ENCODE measurements at places on chromosomes 16 and 17.

DNA sequence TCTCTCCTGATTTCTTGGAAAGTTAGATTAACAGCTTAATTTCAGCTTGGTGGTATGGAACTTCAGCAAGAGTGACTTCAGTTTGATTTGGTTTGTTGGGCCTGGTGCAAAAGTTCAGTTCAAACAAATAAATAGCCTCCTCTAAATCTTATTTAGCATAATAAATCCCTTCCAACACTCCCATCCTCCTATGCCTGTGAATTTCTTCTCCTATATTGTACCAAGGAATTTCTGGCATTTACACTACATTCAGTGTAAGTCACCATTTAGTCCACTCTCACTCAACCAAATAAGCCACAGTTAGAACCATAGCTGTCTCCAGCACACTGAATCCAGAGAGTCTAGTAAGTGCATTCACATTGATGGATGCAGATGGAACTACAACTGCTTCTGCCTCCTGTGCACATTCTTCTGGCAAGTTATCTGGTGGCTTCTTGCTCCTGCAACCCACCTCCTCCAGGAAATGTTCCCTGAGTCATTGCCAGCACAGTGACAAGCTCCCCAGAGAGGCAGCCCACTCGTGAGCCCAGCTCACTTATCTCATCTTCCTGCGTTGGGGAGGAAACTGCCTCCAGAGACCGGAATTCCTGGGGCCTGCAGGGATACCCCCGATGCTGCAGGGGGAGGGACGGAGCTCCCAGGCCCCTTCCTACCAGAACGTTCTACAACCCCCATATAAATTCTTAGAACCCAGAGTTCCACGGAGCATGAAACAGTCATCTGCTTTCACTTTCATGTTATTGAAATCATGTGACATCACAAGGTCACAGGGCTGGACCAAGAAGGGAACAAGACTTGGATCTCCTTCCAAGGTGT, 318.3 kb downstream of the PHKB start:
- no peak for DNase-seq

GRCh38 chr17:72222661-72223380, 102.0 kb downstream of the SOX9 start:
- peak; percentile 26 for DNase-seq

- DNase-seq: peak; percentile 86
Observed at GRCh38 chr16:14289692-14290340, 218.7 kb downstream of the MRTFB start.

GRCh38 chr16:886084-886543, 84.7 kb downstream of the LMF1 start:
- peak; percentile 77 for DNase-seq

GRCh38 chr17:50641357-50641756, 6.7 kb downstream of the ABCC3 start:
- no peak for DNase-seq

DNA sequence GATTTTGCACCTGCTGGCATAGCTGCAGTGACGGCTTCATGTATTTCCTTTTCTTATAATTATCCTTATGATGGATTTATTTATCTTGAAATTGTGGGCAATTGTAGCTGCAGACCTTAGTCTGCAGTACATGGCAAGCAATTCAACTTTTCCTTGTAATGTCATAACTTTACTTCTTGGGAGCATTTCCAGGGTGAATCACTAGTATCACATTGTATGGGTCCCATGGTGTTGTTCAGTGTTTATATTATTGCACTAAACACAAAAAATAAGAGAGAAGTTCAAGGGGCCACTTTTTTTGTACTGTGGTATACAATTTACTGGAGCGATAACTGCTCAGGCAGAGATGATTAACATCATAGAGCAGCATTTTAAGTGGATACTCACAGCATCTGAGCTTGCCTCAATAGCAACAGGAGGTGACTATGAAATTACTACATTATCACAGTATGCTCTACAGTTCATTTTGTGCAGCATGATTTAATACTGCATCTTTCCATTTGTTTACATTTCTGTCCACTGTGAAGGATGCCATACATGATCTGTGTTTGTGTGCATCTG, 169.5 kb downstream of the STX8 start:
- no peak for DNase-seq

DNA sequence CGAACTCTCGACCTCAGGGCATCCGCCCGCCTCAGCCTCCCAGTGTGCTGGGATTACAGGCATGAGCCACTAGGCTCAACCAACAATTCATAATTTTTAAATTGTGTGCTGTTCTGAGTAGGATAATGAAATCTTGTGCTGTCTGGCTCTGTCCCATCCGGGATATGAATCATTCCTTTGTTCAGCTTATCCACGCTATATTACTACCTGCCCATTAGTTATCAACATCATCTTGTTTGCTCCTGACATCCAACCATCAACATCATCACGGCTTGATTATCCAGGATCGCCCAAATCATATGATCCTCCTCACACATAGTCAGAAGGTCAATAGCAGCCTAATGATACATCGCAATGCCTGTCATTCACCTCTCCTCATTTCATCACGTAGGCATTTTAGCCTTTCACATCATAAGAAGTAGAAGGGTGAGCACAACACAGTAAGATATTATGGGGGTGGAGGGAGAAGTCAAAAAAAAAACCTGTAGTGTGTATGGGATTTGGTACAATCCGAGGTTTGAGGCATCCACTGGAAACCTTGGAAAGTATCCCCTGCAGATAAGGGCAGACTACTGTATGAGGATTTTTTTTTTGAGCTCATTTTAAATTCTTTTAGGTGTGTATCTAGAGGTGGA, 77.0 kb upstream of the SIAH1 start:
- DNase-seq: no peak

DNA sequence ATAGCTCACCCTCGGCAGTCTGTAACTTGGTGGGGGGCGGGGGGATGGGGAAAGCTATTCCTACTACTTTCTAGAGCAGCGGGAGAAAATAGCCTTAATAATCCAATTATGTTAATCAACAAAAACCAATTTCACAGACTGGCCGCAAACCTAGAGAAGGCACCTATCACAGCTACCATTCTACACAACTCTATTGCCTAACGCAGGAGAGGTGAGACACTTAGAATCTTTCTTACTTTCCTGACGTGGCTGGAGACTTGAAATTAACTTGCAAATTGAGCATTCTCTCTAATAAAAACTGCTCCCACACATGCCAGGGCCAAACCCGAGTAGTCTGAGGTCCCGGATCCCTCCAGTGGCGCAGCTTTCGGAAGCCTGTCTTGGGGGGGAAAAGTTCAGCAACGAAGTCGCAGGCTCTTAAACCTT, 794 bp downstream of the SMG6 start:
- no peak for DNase-seq

- DNase-seq: no peak
Observed at GRCh38 chr17:81253358-81254131, 14.4 kb downstream of the NDUFAF8 start.

- peak; percentile 76 for DNase-seq
Observed at GRCh38 chr16:29806641-29807425, 504 bp downstream of the MAZ start.

DNA sequence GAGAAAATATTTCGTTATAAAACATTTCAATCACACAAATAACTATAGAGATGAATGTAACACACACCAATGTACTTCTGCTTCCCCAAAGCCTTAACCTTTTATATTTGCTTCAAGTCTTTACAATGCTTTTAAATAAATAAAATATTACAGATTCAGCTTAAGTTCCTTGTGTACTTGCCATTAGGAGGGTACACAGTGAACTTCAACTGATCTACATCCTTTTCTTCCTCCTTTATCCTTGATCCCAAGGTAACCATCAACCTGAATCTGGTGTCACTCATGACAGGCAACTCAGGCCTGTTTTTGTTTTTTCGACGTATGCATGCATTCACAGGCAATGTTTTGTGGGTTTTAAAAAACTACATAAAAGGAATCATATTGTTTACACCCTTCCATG, 9.3 kb upstream of the AKAP1 start:
- no peak for DNase-seq

DNA sequence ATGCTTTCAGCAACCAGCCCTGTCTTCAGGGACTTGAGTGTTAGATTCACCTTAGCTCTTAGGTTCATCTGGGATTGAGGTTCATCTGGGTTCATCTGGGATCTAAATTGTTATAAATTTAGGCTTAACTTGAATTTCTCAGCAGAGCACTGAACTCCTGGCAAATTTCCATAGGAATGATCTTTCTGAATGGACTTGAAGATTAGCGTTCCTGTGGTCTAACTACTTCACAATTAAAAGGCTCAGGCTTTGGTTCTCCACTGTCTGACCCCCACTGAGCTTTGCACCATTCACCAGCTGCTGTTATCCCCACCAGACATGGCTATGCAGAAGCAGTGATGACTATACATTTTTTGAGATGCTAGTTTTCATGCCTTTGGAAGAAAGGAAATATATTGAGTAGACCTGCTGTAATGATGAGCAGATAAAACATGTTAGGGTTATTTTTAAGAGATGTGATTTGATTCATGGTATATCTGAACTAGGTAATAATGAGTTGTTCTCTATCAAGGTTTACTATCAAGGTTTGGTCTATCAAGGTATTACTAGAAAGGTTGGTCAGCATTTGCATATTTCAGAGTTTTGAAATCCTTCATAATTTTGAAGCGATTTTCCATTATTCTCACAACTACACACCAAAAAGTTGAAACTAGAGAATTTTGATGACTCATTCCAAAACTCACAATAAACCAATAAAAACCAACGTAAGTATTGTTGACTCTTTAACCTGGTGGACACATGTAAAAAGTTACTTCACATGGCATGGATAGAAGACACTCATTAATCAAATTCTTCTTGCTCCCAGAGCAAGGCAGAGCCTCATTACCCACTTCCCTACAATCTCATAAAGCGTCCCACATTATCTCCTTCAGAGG, 71.7 kb downstream of the SNX11 start:
- DNase-seq: no peak

DNA sequence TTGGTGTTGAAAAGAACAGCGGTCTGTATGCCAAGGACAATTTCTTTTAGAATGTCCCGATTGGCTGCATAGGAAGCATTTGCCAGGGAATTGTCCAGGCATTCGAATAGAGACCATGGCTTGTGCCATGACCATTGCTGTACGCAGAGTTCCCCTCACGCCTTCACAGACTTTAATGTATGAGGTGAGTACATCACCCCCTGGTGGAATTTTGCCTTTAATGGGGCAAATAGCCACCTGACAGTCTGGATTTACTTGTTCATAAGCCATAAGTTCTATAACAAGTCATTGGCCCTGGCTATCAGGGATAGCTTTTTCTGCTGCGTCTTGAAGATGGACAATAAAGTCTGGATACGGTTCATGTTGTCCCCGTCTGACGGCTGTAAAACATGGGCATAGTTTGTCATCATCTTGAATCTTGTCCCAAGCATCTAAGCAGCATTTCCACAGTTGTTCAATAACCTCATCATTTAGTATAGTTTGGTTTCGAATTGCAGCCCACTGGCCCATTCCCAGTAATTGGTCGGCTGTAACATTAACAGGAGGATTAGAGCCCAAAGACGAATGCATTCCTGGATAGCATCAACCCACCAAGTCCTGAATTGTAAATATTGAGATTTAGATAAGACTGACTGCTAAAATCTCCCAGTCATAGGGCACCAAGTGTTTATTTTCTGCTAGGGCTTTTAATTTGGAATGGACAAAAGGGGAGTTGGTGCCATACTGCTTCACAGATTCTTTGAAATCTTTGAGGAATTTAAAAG, 67.7 kb upstream of the ARL4D start:
- DNase-seq: peak; percentile 41

GRCh38 chr16:66858740-66859396, 14.7 kb downstream of the CA7 start:
- DNase-seq: no peak

DNA sequence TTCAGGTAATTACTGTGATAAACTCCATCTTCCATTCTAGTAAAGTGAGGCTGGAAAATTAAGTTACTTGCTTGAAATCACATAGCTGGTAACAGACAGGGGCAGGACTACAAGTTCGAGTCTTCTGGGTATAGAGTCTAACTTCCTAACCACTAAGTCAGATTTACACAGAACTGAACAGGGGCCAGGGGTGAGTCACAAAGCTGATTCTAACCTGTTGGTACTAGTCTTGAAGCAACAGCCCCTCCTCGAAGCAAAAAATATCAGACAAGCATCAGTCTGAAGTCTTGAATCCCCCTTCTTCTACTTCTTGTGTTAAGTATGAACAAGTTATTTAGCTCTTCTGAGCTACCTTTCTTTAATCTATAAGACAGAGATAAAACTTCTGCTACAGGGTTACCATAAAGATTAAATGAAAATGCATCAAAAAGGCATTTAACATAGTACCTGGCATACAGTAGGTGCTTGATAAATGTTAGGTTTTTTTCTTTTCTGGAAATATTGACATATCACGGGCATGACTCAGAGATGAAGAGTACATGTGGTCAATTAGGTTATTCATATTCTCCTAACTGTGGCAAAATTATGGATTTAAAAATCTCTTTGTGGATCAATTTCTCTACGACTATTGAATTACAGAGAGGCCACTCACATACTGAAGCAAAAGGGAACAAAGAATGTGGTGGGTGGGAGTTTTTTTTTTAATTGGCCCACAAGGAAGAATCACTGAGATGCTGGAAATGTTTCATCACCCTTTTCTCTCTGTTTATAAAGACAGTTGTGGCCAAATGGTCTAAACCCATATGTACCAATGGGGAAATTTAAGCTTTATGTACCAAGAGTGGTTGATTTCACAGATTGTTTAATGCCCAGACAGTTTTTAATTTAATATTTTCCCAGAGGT, 266.9 kb upstream of the DYNLRB2 start:
- no peak for DNase-seq

DNA sequence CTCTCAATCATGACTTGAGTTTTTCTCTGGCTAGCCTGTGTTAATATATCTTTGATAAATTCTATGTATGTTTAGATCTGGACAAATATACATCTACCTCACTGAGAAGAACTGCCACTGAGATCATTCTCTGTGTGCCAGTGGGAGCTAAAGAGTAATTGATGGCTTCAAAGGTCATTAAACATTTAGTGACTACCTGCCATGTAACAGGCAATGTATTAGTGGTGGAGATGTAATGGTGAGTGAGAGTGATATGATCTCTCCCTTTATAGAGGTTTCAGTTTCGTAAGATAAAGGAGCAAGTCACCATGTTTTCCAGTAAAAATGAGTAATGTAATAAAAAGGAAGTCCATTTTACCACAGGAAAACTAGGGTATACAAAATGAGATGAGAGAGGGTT, 235.8 kb upstream of the CDH8 start:
- no peak for DNase-seq

GRCh38 chr16:17744921-17745572, 274.3 kb upstream of the XYLT1 start:
- peak; percentile 82 for DNase-seq

GRCh38 chr17:75891022-75891604, 5.6 kb downstream of the TRIM65 start:
- no peak for DNase-seq

GRCh38 chr17:77002103-77003045, 134.2 kb downstream of the MGAT5B start:
- DNase-seq: peak; percentile 40

DNA sequence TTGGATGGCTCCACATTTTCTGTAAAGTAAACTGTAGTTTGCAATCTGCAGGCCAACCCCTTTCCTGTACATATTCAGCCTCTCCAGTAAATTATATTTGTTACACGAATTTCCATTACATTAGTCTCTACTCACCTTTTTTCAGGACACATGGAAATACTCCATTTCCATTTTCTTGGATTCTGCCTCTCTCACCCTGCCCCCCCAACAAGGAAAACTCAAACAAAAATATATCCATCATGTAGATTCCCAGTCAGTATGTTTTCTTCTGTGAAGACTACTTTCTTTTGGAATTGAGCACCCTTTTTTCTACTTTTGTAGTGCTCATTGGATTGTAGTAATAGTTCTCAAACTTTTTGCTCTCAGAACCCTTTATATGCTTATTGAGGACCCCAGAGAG, 2.9 kb downstream of the PPM1D start:
- DNase-seq: no peak

- peak; percentile 97 for DNase-seq
Observed at GRCh38 chr16:30096105-30096861, at the start of gene YPEL3. Gene YPEL3, minus strand, starts transcription at chr16:30096213. Its CDS starts 731 bp downstream, at chr16:30095482.
